ENCODE measurements at places on chromosomes 12 and 14.
A peak's percentile ranks its signal among the peaks of the same experiment; 100 is the strongest.

- no peak for DNase-seq
Measured at GRCh38 chr12:123498126-123498825, 35.2 kb downstream of the RILPL1 start.

DNA sequence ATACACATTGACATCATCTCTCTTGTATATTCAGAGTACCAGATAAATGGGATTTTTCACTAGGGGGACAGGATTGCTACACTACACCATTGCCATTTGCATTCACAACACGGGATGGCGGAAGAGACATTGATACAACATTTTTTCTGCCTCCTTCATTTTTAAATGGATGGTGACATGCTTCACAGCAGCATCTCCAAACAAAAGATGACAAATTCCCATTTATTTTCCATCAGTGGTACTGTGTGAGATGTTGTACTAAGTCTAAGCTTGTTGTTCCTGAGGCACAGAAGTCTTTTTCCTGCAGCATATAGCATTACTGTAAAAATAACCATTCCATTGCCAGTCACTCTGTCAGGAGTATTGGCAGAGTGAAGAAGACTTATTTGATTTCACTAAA is 912.7 kb downstream of the NRXN3 start:
- no peak for DNase-seq

- DNase-seq: no peak
Measured at GRCh38 chr12:70422631-70423030, 56.5 kb downstream of the KCNMB4 start.

DNA sequence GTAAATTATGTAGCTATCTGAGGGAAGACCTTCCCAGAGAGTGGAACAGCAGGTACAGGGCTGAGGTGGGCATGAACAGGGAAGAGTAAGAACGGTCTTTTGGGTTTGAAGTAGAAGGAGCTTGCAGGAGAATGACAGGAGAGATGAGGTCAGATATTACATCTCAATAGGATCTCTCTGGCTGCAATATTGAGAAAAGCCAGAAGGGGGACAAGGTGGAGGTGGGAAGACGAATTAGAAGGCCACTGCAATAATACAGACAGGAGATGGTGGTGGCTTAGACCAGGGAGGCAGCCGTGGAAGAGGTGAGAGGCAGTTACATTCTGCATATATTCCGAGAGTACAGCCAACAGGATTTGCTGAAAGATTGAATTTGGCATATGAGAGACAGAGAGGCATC is 310.2 kb downstream of the APAF1 start:
- peak; percentile 5 for DNase-seq

DNA sequence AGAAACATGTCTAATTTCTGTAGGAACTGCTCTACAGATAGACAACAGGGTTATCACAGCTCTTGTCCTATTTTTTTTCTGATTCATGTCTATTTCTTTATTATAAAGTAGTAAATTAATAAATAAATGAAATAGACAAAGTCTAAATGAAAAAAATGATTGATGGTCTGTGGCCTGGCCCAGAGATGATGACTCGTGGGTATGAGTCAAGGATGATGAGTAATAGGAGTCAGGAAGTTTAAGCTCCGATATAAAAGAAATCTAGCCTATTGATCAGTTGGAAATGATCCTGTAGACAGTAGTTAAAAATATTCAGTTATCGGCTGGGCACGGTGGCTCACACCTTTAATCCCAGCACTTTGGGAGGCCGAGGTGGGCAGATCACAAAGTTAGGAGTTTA is 90.6 kb upstream of the RTL1 start:
- DNase-seq: no peak

- no peak for DNase-seq
Measured at GRCh38 chr14:59926534-59926933, 6.6 kb downstream of the LRRC9 start.
